ENCODE measurements at places on chromosomes 16 and 17.
A peak's percentile ranks its signal among the peaks of the same experiment; 100 is the strongest.

GRCh38 chr16:85265810-85266209 lies 153.5 kb upstream of the CIBAR2 start:
- no peak for DNase-seq

DNA sequence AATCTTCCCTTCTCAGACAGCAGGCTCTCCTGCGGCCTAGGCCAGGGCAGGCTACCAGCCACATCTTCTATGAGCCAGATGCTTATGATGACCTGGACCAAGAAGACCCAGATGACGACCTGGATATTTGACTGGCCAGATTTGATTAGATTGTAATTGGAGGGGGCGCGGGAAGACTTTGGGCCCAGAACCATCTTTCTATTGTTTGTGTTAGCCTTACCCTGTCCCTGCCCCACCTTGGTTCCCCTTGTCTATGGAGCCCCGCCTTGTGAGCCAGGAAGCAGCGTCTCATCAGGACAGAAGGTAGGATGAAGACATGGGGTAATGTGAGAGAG lies 2.8 kb downstream of the CLDN7 start:
- no peak for DNase-seq

- DNase-seq, result no peak
Observed at GRCh38 chr17:42853597-42853967, 2.6 kb downstream of the AOC3 start.

DNA sequence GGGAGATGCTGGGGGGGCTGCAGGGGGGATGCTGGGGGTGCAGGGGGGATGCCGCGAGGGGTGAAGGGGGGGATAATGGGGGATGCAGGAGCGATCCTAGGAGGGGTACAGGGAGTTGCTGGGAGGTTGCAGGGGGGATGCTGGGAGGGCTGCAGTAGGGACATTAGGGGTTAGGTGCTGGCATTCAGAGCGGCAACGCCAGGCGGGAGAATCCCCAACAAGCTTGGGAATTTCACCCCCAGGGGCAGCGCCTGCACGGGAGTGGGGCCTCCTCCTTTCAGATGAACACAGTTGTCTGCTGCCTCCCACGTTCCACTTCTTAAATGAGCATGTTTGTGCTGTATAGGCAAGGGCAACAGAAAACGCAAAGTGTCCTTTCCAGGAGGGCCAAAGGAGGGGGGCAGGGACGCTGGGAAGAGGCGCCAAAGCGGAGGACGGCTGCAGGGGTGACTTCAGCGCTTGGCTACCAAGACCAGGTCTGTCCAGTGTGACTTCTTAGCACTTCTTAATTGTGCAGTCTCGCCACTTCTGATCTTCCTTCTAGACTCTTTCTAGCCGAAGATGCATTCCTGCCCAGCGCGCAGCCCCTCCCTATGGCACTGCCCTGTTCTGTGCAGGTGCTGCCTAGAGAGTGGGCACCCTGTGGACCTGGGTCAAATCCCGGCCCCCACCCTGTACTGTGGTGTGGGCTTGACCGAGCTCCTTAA lies 2.0 kb upstream of the SLC6A4 start:
- no peak for DNase-seq

DNA sequence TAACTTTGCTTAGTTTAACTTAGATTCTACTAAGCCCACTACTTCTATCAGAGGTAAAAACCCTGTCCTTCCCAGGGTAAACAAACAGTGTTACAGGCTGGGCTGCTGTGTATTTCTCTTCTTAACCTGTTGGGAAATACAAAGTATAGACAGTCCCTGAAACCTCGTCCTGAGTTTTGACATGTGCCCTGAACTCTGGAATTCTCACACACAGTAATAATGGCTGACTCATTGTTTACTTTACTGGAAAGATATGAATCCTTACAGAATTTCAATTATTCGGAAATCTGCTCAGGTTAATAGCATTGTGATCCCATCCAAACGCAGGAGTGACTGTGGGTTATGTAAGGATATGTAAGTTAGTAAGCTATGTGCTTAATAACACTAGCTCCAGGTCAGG lies 199.1 kb downstream of the TMEM114 start:
- DNase-seq, result no peak

GRCh38 chr17:16281351-16281750 lies 64.3 kb downstream of the PIGL start:
- no peak for DNase-seq

DNA sequence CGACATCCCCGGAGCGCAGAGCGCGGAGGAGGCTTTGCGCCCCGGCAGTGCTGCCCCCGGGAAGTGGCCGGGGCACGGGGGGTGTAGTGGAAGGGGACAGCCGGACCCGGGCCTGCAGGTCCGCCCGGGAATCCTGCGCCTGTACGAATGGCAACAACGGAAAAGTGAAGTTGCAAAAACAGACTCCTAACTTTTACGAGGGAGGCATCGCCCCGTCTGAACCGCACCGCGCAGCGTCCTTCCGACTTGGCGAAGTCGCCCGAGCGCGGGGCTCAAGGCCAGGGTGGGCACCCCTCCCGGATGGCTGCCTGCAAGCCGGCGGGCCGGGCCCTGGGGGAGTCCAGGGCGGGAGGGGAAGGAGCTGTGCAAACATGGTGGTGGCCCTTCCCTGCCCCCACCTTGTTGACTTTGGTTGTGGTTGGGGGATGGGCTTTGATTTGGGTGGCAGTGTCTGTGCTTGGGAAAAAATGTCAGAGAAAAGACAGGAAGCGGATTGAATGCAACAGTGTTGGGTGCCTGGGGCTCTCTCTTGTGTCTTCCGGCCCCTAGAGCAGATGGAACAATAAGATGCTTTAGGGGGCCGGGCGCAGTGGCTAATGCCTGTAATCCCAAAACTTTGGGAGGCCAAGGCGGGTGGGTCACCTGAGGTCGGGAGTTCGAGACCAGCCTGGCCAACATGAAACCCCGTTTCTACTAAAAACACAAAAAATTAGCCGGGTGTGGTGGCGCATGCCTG lies 675 bp downstream of the RNF213 start:
- DNase-seq, result peak; percentile 67

DNA sequence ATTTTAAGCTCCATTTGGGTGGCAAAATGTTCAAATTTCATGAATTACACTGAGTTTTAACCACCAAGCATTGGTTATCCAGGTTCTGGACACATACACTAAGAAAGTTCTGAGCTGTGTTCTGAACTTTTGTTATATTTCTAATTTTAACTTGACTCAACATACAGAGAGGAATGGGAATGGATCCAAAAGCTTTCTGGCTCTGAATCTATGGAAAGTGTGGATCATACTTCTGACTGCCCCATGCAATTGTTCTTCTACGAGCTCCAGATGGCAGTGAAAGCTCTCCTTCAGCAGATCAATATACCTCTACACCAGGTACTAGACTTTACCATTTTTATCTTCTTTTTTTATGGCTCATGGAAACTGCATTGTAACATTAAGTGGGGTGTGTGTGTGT lies 113.0 kb upstream of the NOG start:
- DNase-seq, result no peak

GRCh38 chr16:13269905-13270528 lies 368.6 kb downstream of the SHISA9 start:
- DNase-seq, result peak; percentile 16
